Fibroblast of lung (primary cell): ENCODE measurements at places on chromosomes 11 and 22. TPM values are rescaled to one million over a fixed set of nuclear protein-coding genes. Genes with fewer than 3 reads are reported as not detected.

Gene CRYAB
- 28.5 and 51.2 TPM in 2 replicates for total RNA-seq

Gene ATG13
- 50.3 and 67.4 TPM in 2 replicates for total RNA-seq

Gene LGR4
- 2.8 and 6.4 TPM in 2 replicates for total RNA-seq

Gene UBQLN3
- 0.17 TPM in 1 of 2 replicates, not detected in the other for total RNA-seq

Gene OR52I2
- total RNA-seq = not detected in 2 replicates

DNA sequence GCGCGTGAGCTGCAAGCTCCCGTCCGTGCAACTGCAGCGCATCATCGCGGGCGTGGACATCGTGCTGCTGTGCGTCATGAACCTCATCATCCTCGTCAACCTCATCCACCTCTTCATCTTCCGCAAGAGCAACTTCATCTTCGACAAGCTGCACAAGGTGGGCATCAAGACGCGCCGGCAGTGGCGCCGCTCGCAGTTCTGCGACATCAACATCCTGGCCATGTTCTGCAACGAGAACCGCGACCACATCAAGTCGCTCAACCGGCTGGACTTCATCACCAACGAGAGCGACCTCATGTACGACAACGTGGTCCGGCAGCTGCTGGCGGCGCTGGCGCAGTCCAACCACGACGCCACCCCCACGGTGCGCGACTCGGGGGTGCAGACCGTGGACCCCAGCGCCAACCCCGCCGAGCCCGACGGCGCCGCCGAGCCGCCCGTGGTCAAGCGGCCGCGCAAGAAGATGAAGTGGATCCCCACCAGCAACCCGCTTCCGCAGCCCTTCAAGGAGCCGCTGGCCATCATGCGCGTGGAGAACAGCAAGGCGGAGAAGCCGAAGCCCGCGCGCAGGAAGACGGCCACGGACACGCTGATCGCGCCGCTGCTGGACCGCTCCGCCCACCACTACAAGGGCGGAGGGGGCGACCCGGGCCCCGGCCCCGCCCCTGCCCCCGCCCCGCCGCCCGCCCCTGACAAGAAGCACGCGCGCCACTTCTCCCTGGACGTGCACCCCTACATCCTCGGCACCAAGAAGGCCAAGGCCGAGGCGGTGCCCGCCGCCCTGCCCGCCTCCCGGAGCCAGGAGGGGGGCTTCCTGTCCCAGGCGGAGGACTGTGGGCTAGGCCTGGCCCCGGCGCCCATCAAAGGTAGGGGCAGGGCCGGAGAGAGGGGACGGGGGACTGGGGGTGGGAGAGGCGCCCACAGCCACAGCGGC is 7.3 kb downstream of the PANX2 start:
- H3K4me1 ChIP-seq = no peaks in the 10 kb centered on the region
- no peak overlapping the region for H3K27ac ChIP-seq
- DNase-seq = no peak
- peaks cover 3% of the 10 kb centered on the region for H3K27me3 ChIP-seq
- H3K4me3 ChIP-seq = no peak overlapping the region
- H3K36me3 ChIP-seq = no peaks in the 10 kb centered on the region

GRCh38 chr11:5722622-5723021 is 13.6 kb upstream of the OR56B1 start:
- H3K27ac ChIP-seq = no peak overlapping the region
- H3K4me3 ChIP-seq = no peak overlapping the region
- no peak for DNase-seq
- no peaks in the 10 kb centered on the region for H3K36me3 ChIP-seq

GRCh38 chr22:48299801-48300200 is 1527.9 kb downstream of the BRD1 start:
- H3K27ac ChIP-seq = no peak overlapping the region
- no peak overlapping the region for H3K4me3 ChIP-seq
- no peaks in the 10 kb centered on the region for H3K27me3 ChIP-seq

Gene CBLIF
- not detected in 2 replicates for total RNA-seq

- no peak overlapping the region for H3K27ac ChIP-seq
- no peak overlapping the region for H3K4me3 ChIP-seq
- no peaks in the 10 kb centered on the region for H3K27me3 ChIP-seq
- peaks cover 3% of the 10 kb centered on the region for H3K4me1 ChIP-seq
- no peak for DNase-seq
- no peaks in the 10 kb centered on the region for H3K36me3 ChIP-seq
These were observed 300.4 kb downstream of the TTC28 start for GRCh38 chr22:28379075-28379779.

Gene SLC5A1
- not detected in 2 replicates for total RNA-seq

Gene SCGB2A2
- total RNA-seq = not detected in 2 replicates

Gene TSGA10IP
- total RNA-seq = 0.17 TPM in 1 of 2 replicates, not detected in the other

Gene BACE1-AS
- 2.8 and 4.5 TPM in 2 replicates for total RNA-seq

Gene P2RY6
- 0.26 and 0.33 TPM in 2 replicates for total RNA-seq

Gene ACTN3
- total RNA-seq = under 0.01 TPM in 1 of 2 replicates, not detected in the other
